ENCODE measurements at places on chromosomes 13 and 19.

DNA sequence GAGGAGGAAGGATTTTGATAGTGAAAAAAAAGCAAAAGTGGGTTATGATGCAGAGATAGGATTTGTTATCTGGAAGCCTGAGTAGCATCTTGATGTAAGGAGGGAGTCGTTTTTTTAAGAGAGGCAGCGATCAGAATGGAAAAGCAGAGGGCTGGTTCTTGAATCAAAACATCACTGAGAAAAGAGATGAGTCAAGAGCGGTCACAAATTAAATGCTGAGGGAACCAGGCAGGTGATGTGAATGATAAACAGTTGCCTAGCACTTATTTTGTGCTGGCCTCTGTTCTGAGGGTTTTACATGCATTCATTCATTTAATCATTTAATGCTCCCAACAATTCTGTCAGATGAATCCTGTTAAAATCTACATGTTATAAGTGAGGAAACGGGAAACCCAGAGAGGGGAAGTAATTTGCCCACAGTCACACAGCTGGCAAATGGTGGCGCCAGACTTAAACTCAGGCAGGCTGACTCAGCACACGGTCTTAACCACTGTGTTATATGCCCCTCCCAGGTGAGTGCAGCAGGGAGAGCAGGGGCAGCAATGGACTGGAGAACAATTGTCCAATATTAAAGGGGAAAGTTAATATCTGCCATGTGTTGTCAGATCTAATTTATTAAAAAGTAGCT, 21.4 kb downstream of the SIGLECL1 start:
- DNase-seq: no peak

DNA sequence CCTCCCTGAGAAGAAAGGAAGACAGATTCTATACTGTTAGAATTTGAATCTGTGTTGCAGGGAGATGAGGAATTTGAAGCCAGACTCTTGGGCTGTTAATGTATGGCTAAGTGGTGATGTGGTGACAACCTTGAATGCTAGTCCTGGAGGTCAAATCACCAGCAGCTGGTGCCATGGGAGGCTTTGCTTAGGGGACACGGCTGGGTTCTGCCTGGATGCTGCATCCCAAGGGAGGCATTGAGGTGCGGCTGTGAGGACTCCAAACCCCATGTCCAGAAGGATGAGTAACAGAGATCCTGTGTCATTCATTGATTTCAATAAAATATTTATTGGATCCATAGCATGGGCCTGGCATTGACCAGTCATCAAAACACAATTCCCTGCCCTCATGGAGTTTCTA, 42.3 kb downstream of the RFX2 start:
- no peak for DNase-seq

DNA sequence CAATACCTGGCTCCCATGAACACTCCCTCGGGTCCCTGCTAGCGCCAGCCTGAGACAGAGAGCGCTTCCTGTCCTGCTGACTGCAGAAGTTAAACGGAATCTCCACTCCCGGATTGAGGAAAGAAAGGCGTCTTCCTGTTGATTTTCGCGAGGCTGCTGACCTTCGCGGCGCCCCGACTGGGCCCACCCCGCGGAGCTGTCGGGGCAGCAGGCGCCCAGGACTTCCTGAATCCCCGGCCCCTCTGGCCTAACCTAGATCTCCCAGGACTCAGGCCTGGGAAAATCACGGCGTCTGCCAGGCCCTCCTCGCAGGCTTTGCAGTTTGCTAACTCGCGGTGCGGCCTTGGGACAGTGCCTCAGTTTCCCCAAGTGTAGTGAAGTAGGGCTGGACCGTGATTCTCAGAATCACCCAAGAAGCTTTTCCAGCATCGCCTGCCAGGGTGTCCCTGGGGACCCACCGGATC, 108.8 kb downstream of the KCTD15 start:
- no peak for DNase-seq

DNA sequence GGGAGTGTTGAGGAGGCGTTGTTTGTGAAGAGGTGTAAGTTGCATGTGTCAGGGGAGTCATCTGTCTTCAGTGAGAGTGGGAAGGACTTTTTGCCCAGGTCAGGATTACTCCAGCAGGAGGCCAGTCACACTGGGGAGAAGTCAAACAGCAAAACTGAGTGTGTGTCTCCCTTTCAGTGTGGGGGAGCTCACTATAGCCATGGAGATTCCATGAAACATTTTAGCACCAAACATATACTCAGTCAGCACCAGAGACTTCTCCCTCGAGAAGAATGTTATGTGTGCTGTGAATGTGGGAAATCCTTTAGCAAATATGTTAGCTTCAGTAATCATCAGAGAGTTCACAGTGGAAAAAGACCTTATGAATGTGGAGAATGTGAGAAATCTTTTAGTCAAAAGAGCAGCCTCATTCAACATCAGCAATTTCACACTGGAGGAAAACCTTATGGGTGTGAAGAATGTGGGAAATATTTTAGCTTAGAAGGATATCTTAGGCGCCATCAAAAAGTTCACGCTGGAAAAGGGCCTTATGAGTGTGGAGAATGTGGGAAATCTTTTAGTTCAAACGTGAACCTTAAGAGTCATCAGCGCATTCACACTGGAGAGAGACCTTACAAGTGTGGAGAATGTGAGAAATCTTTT, 8.4 kb upstream of the ZNF587 start:
- DNase-seq: no peak

DNA sequence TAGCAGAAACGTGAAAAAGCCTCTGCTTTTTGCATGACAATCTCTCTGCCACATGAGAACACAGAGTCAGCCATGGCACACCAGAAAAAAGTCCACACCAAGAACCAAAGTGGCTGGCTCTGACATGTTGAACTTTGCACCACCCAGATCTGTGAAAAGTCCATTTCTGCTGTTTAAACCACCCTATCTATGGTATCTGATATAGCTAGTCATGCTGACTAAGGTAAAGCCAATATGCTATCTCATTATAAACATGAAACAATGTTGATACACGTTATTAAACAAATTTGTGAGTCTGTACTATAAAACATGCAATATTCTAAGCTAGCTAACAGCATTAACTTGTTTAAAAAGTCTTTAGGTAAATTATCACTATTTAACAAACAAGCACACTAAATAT, 21.0 kb upstream of the ZNF432 start:
- no peak for DNase-seq

DNA sequence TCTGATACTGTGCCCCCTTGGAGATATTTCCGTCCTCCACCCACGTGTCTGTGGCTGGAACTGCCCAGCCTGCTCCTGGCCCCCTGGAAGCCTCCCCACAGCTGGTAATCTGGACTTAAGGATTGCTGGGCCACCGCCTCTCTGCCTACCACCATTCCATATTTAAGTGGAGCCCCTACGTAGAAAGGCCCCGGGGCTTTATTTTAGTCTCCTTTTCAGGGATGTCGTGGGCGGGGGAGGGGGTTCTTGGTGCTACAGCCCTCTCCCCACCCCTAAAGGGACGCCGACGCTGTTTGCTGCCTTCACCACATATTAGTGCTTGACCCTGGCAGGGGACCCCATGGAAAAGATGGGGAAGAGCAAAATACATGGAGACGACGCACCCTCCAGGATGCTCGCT, 2.7 kb upstream of the NOP53 start:
- no peak for DNase-seq

All from IMR-90 (cell line).